ENCODE measurements at places on chromosomes 5 and 9. TPM values are rescaled to one million over a fixed set of nuclear protein-coding genes. Genes with fewer than 3 reads are reported as not detected.

The ADGRD2 gene
- total RNA-seq = not detected

The SCGB3A1 gene
- total RNA-seq = 940 TPM

The RALGPS1 gene
- total RNA-seq = 15.3 TPM

The CEP78 gene
- total RNA-seq = 12.0 TPM

The FOXD4L5 gene
- total RNA-seq = 0.13 TPM

The SHISAL2B gene
- total RNA-seq = not detected

The LCN15 gene
- total RNA-seq = not detected

The STING1 gene
- total RNA-seq = 141 TPM

The SLC34A3 gene
- not detected for total RNA-seq

The STPG3 gene
- total RNA-seq = not detected

The CDH18 gene
- total RNA-seq = not detected

The PCDHB15 gene
- total RNA-seq = 1.4 TPM

The ROPN1L gene
- total RNA-seq = 10.4 TPM

The GPR21 gene
- not detected for total RNA-seq

The TPPP gene
- total RNA-seq = 14.3 TPM

The SLC23A1 gene
- 1.1 TPM for total RNA-seq

The RECK gene
- 9.7 TPM for total RNA-seq

The ATOSB gene
- 28.6 TPM for total RNA-seq

The DMRT3 gene
- total RNA-seq = not detected

The EXOSC2 gene
- total RNA-seq = 18.8 TPM

The CWC27 gene
- 21.2 TPM for total RNA-seq

The OGN gene
- total RNA-seq = 5.4 TPM
